ENCODE measurements at places on chromosomes 5 and 9. TPM values are rescaled to one million over a fixed set of nuclear protein-coding genes. Genes with fewer than 3 reads are reported as not detected.
A peak's percentile ranks its signal among the peaks of the same experiment; 100 is the strongest.

DNA sequence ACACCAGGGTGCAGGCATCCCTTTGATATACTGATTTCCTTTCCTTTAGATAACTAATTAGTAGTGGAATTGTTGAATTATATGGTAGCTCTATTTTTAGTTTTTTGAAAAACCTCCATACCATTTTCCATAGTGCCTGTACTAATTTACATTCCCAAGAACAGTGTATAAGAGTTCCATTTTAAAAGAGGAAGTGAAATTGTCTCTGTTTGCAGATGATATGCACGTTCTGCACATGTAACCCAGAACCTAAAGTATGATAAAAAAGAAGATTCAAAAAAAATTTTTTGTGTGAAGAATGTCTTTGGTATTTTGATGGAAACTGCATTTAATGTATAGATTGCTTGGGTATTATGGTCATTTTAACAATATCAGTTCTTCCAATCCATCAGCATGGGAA is 424.0 kb upstream of the CCNH start:
- H3K27me3 ChIP-seq = no peaks in the 10 kb centered on the region
- H3K36me3 ChIP-seq = no peaks in the 10 kb centered on the region
- H3K27ac ChIP-seq = no peak overlapping the region

- H3K4me3 ChIP-seq = no peak overlapping the region
- no peak for DNase-seq
- peaks cover 5% of the 10 kb centered on the region for H3K4me1 ChIP-seq
- H3K36me3 ChIP-seq = no peaks in the 10 kb centered on the region
Observed at GRCh38 chr5:136734628-136735027, 369.3 kb upstream of the TRPC7 start.

GRCh38 chr9:137813651-137814415 is 63.7 kb upstream of the CACNA1B start:
- DNase-seq = no peak
- peaks cover 52% of the 10 kb centered on the region for H3K36me3 ChIP-seq
- H3K27me3 ChIP-seq = no peaks in the 10 kb centered on the region
- H3K27ac ChIP-seq = no peak overlapping the region

- H3K27me3 ChIP-seq = no peaks in the 10 kb centered on the region
- peaks cover 37% of the 10 kb centered on the region for H3K36me3 ChIP-seq
- no peak for DNase-seq
- no peaks in the 10 kb centered on the region for H3K4me1 ChIP-seq
Observed at GRCh38 chr9:2837915-2838314, 6.0 kb downstream of the PUM3 start.

DNA sequence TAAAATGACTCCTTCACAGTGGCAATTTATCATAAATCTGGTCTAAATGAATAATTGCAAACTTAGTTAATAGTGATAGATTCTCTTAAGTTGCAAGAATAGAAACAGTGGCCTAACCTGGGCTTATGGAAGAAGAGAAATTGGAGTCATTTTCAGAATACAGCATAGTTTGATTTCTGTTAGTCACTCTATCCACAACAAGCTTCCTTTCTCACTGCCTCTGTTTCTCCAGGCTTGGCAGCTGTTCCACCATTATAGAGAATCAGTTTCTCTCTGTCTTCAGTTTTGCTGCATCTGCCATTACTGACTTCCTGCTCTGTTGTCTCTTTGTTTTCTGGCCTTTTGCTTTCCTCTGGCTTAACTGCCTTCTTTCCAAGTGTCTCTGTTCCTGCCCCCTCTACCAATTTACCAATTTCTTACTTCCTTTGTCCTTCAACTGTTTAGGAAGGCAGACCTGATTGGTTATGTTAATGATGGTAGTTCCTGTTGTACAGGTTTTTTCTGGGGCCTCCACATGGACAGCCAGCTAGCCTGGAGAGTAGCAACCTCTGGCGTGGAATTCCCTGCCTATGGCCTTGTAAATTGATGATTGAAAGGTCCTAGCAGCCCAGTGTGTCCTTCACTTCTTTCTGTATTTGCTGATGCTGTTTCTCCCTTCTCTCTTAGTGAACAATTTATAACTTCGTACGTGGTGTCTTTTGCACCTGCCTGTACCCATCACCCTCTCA is 75.9 kb upstream of the RASGRF2 start:
- no peak for DNase-seq
- no peak overlapping the region for H3K27ac ChIP-seq
- H3K4me1 ChIP-seq = peaks cover 3% of the 10 kb centered on the region
- no peak overlapping the region for H3K4me3 ChIP-seq

DNA sequence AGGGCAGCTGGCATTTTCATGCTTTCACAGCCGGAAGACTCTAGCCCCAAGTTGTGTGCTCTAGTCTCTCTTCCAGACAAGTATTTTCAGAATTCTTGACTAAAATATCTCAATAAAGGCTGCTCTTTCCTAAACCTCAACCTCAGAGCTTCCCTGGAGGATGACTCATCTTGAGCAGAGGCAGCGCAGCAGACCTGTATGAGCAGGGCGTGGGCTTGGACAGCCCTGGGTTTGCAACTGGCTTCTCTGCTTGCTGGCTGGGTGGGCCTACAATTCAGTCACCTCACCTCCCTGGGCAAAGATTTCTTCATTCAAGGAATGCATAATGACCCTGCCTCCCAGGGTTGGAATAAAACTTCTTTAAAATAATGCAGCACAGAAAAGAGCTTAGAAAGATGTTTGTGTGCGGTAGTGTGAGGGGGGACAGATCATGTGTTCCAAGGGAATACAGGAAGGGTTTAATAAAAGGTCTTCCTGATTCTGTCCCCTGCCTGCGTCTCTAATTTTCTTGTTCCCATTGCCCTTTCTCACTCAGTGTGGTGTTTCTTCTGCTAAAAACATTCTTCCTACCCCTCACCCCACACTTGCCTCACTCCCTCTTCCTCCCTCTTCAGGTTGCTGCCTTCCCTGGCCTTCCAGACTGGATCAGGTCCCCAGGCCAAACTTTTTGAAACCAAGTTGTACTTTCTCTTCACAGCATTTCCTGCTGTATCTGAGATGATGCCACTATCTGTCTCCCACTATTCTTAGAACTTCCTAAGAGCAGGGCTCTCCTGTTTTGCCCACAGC is 39.4 kb upstream of the MAP1B start:
- H3K4me1 ChIP-seq = peaks cover 22% of the 10 kb centered on the region
- DNase-seq = no peak
- H3K27me3 ChIP-seq = no peaks in the 10 kb centered on the region
- H3K27ac ChIP-seq = no peak overlapping the region

DNA sequence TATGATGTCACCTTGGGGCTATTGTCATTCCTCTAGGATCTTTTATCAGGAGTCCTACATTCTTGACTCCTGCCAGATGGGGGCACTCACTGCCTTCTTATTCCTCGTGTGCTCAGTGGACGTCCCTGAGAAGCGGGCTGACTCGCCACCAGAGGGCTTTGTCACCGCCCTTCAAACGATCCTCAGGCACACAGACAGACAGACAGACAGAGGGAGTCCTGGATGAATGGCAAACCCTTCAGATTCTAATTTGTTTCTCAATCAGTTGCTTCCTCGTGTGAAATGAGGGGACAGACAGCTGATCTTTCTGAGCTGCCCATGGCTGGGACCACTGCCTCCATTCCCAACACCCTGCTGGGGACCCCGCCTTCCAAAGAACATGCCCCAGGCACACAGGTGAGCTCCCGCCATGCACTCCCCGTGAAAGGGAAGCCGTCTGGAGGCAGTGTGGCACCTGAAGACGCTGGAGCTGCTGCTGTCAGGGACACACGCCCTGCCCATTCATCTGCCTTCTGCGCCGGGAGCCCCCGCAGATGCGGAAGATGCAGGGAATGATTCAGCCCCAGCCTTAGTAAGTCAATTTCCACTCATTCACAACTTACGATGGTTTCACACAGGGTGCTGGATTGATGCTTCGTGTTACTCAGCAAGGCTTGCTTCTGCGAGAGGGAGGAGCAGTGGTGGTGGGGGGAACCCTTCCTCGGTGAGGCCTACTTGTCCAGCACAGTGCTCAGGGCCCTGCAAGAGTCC is 24.9 kb upstream of the SH3PXD2B start:
- H3K4me3 ChIP-seq = no peak overlapping the region
- no peak overlapping the region for H3K27ac ChIP-seq
- H3K4me1 ChIP-seq = no peaks in the 10 kb centered on the region
- peak; percentile 75 for DNase-seq
- H3K27me3 ChIP-seq = no peaks in the 10 kb centered on the region
- H3K36me3 ChIP-seq = no peaks in the 10 kb centered on the region

GRCh38 chr5:76514292-76514691 is 108.9 kb downstream of the F2RL2 start:
- no peak overlapping the region for H3K4me3 ChIP-seq
- H3K27ac ChIP-seq = no peak overlapping the region
- no peak for DNase-seq
- peaks cover 5% of the 10 kb centered on the region for H3K4me1 ChIP-seq
- no peaks in the 10 kb centered on the region for H3K27me3 ChIP-seq

- no peak overlapping the region for H3K27ac ChIP-seq
- no peak overlapping the region for H3K4me3 ChIP-seq
- H3K36me3 ChIP-seq = no peaks in the 10 kb centered on the region
- no peaks in the 10 kb centered on the region for H3K4me1 ChIP-seq
- H3K27me3 ChIP-seq = no peaks in the 10 kb centered on the region
Observed at GRCh38 chr5:42718591-42718990, 38.0 kb upstream of the CCDC152 start.

DNA sequence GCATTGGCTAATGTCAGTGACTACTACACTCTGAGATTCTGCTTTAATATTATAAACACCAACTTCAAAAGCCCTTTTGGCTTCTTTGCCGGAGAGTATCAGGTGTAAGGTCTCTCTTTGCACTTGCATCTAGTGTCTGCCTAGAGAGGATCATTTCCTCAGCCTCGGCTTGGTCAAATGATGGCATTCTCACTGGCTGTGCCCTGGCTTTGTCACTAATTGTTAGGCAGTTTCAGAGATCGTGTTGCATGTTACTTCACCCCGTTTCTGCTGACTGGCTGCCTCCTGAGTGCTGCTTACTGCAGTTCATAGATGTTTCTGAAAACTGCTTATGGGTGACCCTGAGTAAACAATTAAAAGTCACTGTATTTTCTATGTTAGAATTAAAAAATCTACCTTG is 48.8 kb downstream of the SLC1A3 start:
- DNase-seq = no peak
- no peaks in the 10 kb centered on the region for H3K27me3 ChIP-seq
- H3K27ac ChIP-seq = 0 out of 2 replicates have a peak overlapping the region, but pooled peaks have one; percentile 16
- peaks cover 16% of the 10 kb centered on the region for H3K4me1 ChIP-seq
- H3K36me3 ChIP-seq = no peaks in the 10 kb centered on the region

DNA sequence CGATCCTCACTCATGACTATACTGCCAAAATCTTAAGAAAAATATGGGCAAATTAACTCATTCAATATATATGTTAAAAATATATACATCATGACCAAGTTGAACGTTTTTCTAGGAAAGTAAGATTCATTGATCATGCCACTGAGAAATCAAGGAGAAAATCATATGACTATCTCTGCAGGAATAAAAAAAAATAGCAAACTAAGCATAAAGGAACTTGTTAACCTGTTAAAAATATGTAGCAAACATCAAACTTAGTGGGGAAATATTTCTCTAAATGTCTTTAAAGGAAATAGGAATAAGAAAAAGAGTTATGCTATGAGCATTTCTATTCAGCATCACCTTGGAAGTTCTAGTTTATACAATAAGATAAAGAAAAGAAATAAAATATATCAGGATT is 302.4 kb downstream of the GLIS3 start:
- no peaks in the 10 kb centered on the region for H3K27me3 ChIP-seq
- H3K4me1 ChIP-seq = no peaks in the 10 kb centered on the region
- H3K27ac ChIP-seq = no peak overlapping the region
- no peak overlapping the region for H3K4me3 ChIP-seq

GRCh38 chr5:179266291-179267070 is 78.8 kb downstream of the ADAMTS2 start:
- no peaks in the 10 kb centered on the region for H3K36me3 ChIP-seq
- H3K27ac ChIP-seq = no peak overlapping the region
- peaks cover 19% of the 10 kb centered on the region for H3K4me1 ChIP-seq
- no peaks in the 10 kb centered on the region for H3K27me3 ChIP-seq

DNA sequence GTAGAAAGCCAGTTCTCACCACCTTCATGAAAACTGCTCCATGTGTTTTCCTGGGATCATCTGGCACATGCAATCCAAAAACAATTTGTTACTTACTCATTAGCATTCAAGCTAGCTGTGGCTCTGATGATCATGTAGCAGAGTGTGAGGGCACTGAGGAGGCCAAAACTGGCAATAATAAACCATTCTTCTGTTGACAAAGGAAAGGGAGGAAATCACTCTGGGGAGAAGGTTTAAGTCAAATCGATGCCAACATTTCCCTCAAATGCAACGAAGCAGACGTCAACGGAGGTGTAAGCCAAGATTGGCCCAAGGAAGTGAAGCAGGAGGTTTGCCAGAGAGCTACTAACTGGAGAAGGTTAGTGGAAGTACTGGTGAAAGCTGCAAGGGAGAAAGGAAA is 55.7 kb upstream of the TBC1D9B start:
- no peak for DNase-seq
- H3K27ac ChIP-seq = no peak overlapping the region
- peaks cover 56% of the 10 kb centered on the region for H3K36me3 ChIP-seq

- no peak for DNase-seq
- H3K4me1 ChIP-seq = no peaks in the 10 kb centered on the region
- no peak overlapping the region for H3K27ac ChIP-seq
- no peaks in the 10 kb centered on the region for H3K36me3 ChIP-seq
Observed at GRCh38 chr9:121009650-121010049, 40.4 kb downstream of the C5 start.

GRCh38 chr9:83988411-83988810 is 7.8 kb downstream of the RMI1 start:
- no peak overlapping the region for H3K4me3 ChIP-seq
- H3K36me3 ChIP-seq = no peaks in the 10 kb centered on the region
- H3K4me1 ChIP-seq = no peaks in the 10 kb centered on the region

DNA sequence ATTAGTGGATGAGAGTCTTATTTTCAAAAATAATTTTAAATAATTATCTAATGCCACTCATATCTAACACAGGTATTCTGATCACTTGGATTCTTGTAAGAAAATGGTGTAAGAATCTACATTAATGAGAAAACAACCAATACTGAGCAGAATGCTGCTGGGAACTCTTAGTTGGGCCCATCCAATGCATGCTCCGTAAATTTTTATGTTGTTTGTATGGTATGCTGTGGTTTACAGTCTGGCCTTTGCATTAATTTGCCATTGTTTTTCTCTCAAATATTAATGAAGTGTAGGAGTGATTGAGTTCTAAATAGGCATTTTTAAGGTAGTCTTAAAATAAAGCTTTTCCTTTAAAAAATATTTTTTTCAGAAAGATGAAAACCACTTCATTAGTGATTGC is 133.4 kb downstream of the ZSWIM6 start:
- peaks cover 8% of the 10 kb centered on the region for H3K4me1 ChIP-seq
- H3K4me3 ChIP-seq = no peak overlapping the region
- no peak for DNase-seq
- H3K27me3 ChIP-seq = no peaks in the 10 kb centered on the region
- H3K36me3 ChIP-seq = no peaks in the 10 kb centered on the region

Gene NEURL1B
- total RNA-seq = 5.7 TPM

Gene GABRB2
- 1.9 TPM for total RNA-seq

Gene SLC46A2
- total RNA-seq = not detected

Data from H1 (cell line).